Pancreas (tissue), 10 donors: ENCODE measurements at places on chromosomes 13 and 19.

DNA sequence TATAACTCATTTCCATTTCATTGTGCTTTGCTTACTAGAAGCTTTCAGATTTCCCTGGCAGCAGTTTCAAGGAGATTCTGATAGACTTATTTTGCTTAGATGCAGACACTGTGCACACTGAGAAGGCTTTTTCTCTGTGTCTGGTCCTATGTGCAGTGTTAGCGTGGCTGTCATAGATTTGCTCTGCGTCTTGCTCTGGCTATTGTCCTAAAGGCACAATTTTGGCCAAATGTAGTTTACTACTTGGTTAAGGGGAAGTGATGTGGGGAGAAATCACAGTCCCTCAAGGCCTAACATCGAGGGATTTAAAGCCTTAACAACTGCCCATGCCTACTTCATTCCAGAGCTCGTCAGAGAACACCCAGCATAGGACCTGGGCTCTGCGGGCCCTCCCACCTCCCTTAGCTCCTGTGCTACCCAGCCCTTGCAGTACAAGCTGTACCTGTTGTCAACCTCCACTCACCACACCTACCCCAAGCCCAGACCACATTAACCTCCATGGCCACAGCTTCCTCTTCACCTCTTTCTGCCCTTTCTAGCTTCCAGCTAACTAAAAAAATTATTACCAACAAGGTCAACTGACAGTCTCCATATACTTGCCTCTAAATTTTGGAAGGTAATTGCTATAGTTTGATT, 38.9 kb upstream of the KATNAL1 start:
- DNase-seq = no peak

- DNase-seq = no peak
These were observed 24.5 kb upstream of the LPAR6 start for GRCh38 chr13:48437371-48437770.

GRCh38 chr13:65093357-65093756, 2136.8 kb downstream of the PCDH9 start:
- no peak for DNase-seq

DNA sequence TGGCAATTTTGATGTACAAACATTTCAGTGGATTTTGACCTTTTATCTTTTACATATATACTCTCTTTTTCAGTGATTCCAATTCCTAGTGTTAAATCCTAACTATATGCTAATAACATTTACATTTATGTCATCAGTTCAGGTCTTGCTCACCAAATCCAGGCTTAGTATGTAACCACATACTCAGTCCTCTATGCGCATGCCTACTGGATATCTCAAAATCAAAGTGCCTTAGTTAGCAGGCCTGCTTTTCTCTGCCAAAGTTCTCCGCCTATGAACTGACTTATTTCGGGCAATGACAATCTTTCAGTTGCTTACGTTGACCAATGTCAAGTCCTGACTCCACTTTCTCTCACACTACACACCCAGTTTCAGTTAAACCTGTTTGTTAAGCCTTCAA, 478.5 kb upstream of the SLITRK1 start:
- DNase-seq = no peak

- DNase-seq = no peak
These were observed 27.0 kb upstream of the F2RL3 start for GRCh38 chr19:16861834-16862233.

- DNase-seq = no peak
These were observed 73.4 kb downstream of the COL4A2 start for GRCh38 chr13:110380359-110381028.

GRCh38 chr19:28185646-28186045, 1027.3 kb downstream of the UQCRFS1 start:
- no peak for DNase-seq

DNA sequence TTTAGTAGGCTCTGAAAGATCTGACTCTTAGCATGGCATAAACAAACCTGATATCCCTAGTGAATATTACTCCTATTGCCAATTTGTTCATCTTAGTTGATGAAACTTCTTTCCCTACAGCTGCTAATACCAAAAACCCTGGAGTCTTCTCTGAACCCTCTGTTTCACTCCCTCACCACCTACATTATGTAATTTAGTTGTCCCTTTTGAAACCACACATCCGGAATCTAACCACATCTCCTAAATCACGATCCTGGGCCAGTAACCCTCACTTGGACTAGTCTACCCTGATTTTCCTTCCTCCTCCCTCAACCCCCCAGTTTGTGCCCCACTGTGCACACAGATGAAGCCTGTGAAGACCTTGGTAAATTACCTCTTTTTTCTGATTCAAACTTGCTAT, 1.2 kb downstream of the ZNF256 start:
- DNase-seq = no peak

DNA sequence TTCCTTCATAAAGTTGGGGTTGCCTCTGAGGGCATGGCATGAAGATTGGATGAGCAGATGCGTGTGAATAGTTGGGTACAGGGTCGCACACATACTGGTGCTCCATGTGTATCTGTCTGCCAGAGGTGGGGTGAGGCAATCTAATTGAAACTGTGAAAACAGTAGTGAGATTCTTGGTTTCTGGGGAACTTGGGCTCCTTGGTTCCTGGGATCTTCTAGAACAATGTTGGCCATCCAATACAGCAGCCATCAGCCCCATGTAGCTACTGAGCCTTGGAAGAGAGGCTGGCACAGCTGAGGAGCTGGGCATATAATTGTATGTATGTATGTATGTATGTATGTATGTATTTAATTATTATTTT, 616 bp downstream of the FCHO1 start:
- DNase-seq = no peak

GRCh38 chr19:16068696-16069259, 7.5 kb upstream of the TPM4 start:
- no peak for DNase-seq
